ENCODE measurements at places on chromosomes 6 and 20. TPM values are rescaled to one million over a fixed set of nuclear protein-coding genes. Genes with fewer than 3 reads are reported as not detected.

The TP53TG5 gene
- total RNA-seq = not detected

The ASCC3 gene
- total RNA-seq = 67.0 TPM

The PRDM13 gene
- not detected for total RNA-seq

The RAET1E gene
- total RNA-seq = not detected

The SOBP gene
- total RNA-seq = 3.5 TPM

The HNF4A gene
- not detected for total RNA-seq

The ZSCAN23 gene
- 4.5 TPM for total RNA-seq

The PPP1R14C gene
- total RNA-seq = 0.16 TPM

The IP6K3 gene
- total RNA-seq = 0.32 TPM
